ENCODE measurements at places on chromosomes 5 and 9.

GRCh38 chr9:127865645-127866464 lies 11.4 kb upstream of the ENG start:
- DNase-seq: no peak

DNA sequence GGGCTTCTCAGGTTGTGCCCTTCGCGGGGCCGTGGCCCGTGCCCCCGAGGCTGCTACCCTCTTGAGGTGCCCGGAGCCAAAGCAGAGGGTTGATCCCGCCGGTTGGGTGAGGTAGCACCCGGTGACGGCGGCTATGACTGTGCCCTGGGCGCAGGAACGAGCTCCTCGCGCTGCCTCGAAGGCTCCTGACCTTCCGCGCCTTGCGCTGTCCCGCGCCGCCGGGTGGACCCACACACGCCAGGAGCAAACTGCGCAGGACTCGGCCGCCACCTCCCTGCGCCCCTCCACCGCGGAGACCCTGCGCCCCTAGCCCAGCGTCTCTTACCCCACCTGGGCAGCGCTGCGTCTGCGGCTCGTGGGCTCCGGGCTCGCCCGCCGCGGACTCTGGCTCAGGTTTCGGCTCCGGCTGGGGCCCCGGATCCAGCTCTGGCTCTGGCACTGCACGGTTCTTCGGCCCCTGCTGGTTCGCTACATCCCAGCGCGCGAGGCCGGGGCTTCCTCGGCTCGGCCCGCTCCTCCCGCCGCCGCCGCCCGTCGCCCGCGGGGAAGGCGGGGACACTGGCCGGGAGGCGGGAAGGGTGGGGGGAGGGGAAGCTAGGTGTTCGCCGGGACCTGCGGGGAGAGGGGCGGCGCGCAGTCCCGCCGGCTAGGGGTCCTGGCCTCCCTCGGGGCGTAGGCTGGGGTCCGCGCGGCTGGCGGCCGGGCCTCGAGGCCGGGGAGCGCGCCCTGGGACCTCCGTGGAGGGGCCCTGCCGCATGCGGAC lies 5.4 kb upstream of the PITX1 start:
- DNase-seq: no peak

DNA sequence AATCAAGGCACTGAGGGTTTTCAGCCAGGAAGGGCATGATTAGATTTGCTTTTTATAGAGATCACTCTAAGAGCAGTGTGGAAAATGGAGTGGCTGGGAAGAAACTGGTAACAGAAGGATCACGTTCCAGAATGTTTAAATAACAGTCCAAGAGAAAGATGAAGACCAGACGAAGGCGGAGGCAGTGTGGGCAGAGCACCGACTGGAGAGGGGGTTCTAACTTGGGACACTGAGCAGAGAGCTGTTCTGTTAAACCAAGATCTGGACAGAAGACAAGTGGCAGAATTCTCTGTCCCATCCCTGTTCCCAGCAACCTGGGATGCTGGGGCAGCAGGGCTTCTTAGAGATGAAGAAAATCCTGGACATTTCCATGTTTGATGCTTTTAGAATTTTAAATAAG lies 249.1 kb upstream of the NR4A3 start:
- no peak for DNase-seq

GRCh38 chr5:172436078-172436878 lies 18.0 kb downstream of the SH3PXD2B start:
- DNase-seq: no peak

DNA sequence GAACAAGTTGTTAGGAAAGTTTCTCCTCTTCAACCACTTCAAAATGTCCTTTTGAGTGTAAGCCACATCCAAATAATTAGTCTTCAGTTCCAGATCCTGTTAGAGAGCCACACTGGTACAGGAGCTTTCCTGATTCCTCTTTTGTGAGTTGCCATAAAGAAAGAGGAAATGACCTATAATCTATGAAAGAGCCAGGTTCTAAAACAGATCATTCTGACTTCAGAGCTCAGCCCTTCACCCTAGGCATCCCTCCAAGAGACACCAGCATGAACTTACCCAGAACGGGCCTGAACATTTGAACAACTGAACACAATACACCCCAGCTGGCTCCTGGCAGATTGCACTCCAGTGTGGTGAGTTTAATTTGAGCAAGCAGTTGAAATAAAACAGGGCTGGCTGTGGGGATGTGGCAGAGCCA lies 25.7 kb downstream of the SLC1A1 start:
- DNase-seq: no peak

- DNase-seq: no peak
Measured at GRCh38 chr5:45779874-45780671, 83.9 kb upstream of the HCN1 start.

DNA sequence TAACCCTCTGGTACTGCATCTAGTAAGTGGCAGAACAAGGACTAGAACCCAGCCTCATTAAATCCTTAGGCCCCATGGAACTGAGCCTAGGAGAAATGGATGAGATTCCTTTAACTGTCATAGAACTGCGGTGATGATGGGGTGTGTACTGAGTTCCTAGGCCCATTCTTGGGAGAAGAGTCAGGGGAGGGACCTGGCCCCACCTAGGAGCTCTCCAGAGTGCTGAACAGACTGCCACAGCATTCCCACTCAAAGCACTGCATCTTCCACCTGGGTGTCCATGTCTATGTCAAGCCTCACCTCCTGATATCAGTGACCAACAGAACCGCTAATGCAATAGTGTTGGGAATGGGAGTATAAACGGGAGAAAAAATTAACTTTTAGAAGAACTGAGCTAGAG lies 36.6 kb downstream of the TTLL11 start:
- no peak for DNase-seq

GRCh38 chr9:136626740-136627642 lies 35.7 kb upstream of the EGFL7 start:
- no peak for DNase-seq

- no peak for DNase-seq
Measured at GRCh38 chr9:108376140-108376539, 479.6 kb downstream of the ACTL7B start.

DNA sequence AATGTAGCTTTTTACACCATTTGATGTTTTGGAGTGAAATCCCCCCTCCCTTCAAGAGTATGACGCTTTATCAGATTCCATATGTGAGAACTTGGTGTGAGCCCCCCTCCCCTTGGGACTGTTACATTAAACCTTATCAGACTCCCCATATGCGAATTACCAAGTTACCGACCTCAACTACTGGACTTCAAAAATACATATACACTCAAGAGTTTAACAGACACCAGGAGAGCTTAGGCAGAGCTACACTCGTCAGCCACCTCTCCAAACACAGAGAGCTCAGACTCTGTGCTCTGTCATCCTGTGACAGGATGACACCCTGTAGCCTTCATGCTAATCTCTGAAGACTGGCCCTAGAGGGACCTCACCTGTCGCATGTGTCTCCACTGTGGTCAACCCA lies 50.2 kb downstream of the FAM114A2 start:
- DNase-seq: no peak

Measured in NT2/D1 (cell line).